Forelimb muscle (tissue), 1 donor: ENCODE measurements at places on chromosomes 13 and 19. TPM values are rescaled to one million over a fixed set of nuclear protein-coding genes. Genes with fewer than 3 reads are reported as not detected.

Gene SIGLEC7
- 0.37 TPM for polyA plus RNA-seq

DNA sequence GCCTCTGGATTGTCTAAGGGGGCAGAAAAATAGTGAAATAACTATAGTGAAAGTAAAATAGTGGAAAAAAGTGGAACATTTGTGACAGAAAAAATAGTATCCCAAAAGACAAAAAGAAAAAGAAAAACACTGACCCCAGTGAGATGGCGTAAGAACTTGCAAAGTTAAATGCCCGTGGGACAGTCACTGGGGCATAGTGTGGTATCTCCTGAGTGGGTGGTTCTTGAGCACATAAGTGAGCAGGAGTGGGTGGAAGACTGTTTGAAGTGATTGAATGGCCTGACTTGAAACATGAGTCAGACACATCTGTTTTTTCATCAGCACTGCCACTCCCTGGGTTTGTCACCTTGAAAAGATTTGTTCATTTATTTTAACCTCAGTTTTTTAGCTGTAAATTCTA is 2.5 kb downstream of the ZNF430 start:
- DNase-seq = no peak

DNA sequence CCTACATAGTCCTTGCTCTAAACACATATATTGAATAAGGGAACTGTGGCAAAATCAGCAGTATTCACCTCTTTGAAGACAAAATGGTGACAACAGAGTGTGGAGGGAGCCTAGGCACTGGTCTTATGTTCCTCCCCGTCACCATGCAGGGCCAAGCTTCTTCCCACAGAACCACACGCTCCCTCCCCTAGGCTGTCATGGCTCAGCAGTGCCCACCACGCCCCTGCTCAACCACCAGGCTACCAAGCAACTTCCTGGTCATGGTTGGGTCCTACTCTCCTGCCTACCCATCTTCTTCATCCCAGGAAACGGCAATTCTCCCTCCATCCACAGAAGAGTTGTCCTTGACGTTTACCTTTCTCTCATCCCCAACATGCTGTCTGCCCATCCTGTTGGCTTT is 126.1 kb downstream of the CRYL1 start:
- DNase-seq = no peak

Gene SRRM5
- 0.71 TPM for polyA plus RNA-seq

Gene PRR19
- 0.49 TPM for polyA plus RNA-seq

- no peak for DNase-seq
Observed at GRCh38 chr13:96783511-96783910, 210.8 kb downstream of the OXGR1 start.

- no peak for DNase-seq
Observed at GRCh38 chr19:38290631-38291147, 13.4 kb upstream of the C19orf33 start.

Gene ERFL
- 0.11 TPM for polyA plus RNA-seq

Gene RFPL4A
- 2.0 TPM for polyA plus RNA-seq

- DNase-seq = no peak
Observed at GRCh38 chr13:44230071-44230470, 143.6 kb upstream of the SERP2 start.

Gene SLITRK5
- polyA plus RNA-seq = 3.4 TPM

DNA sequence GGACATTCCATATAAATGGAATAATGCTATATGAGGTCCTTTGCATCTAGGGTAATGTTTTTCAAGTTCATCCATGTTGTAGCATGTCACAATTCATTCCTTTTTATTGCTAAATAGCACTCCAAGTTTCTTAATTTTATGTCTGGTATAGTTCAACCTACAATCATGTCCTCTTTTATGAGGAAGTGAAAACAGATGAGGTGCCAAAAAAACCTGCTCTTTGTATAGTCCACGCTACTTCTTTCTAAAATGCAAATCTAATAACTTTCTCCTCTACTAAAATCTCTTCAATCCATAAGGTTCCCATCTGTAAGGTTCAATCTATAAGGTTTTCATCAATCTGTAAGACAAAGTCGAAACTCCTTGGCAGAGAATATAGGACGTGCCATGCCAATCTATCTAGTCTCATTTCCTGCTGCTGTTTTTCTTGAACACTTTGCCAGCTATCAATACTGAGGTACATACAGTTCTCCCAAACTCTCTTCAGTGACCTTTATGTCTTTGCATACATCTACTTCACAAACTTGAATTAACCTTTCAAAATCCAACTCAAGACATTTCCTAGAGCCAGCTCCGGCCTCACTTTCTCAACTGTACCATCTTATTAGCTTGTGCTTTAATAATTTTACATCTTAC is 33.7 kb downstream of the INTS6 start:
- no peak for DNase-seq

DNA sequence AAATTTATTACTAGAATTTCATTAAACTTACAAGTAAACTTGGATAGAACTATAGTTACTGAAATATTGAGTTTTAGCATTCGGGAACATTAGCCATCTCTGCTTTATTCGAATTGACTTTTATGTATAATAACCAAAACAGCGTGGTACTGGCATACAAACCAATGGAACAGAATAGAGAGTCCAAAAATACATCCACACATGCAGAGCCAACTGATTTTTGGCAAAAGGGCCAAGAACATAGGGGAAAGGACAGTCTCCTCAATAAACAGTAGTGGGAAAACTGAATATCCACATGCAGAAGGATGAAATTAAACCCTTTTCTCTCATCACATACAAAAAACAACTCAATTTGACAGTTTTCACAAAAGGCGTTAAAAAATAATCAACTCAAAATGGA is 84.3 kb downstream of the EPSTI1 start:
- no peak for DNase-seq

DNA sequence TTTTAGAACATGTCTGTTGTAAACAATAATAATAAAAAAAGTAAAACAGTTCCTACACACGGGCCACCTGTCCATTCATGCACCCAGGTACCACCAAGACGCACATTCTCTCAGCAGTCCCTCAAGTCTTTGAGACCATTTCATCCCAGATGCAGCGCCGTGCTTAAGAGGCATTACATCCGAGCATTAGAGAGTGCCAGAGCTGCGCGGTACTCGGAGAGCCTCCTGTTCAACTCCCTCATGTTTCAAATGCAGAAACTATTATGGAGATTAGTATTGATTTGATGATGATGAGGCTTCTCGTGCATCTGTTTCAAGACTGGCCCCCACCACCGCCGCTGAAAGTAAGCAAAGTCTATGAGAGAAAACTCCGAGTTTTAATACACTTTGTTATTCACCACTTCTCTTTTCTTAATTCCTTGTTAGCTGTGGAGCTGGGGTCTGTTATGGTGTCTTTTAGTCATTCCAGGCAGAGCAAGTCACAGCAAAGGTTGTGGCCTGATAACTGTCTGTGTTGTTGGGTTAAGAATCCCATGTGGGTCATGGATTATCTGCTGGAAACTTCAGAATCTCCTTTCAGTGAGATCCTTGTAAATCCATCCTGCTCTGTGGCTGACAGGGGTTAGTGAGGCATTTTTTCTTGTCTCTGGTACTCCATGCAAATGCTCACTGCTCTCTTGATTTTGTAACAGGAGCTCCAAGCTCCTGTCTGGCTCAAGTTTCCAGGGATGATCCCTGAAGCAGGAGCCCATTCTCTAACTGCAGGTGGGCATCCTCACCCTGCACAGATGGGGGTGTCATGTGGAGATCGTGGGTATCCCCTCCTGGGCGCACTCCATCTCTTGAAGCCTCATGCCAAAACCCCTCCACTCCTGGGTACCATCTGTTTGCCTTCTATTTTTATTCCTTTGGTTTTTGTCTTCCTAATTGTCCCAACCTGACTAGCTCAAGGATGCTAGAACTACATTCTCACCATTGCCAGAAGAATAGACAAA is 74.9 kb upstream of the MTIF3 start:
- no peak for DNase-seq

DNA sequence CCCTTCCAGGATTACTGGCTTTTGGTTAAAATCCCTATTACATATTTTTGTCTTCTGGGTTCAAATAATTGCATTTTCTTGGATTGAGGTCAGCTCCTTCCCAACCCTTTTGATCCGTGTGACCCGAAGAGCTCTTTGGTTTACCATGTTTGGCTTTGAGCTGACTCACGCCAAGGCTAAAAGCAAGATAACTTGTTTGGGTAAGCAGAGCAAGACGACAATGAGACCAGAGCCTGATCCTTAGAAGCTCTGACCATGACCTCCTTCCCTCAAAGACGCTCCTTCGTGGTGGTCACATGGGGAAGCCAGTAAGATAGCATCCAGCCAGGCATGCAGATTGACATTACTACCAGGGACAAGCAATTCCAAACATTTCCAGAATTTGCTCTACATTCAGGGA is 153.8 kb downstream of the DCT start:
- DNase-seq = no peak

DNA sequence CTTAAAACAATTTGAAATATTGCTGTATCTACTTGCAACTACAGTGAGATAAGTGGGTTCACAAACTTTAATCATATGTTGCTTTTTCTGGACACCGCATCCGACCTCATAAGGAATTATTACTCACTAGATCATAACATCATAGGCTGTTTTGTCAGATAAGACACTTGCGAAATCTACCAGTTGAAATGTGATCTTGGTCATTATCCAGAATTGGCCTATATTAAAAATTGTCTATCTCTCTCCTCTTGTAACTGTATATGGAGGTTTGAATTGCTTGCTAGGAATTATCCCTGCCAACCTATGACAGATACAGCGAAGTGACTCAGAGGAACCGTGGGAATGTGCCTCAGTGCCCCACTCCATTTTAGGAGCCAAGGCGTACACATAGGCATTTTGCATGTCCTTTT is 117.0 kb upstream of the POSTN start:
- no peak for DNase-seq

GRCh38 chr19:40889366-40889765 is 7.3 kb upstream of the CYP2A7 start:
- no peak for DNase-seq
